ENCODE measurements at places on chromosomes 6 and 20.

GRCh38 chr20:56829788-56830385, 200.8 kb downstream of the TFAP2C start:
- no peak for DNase-seq

- no peak for DNase-seq
These were observed 66.8 kb upstream of the CD93 start for GRCh38 chr20:23152902-23153301.

DNA sequence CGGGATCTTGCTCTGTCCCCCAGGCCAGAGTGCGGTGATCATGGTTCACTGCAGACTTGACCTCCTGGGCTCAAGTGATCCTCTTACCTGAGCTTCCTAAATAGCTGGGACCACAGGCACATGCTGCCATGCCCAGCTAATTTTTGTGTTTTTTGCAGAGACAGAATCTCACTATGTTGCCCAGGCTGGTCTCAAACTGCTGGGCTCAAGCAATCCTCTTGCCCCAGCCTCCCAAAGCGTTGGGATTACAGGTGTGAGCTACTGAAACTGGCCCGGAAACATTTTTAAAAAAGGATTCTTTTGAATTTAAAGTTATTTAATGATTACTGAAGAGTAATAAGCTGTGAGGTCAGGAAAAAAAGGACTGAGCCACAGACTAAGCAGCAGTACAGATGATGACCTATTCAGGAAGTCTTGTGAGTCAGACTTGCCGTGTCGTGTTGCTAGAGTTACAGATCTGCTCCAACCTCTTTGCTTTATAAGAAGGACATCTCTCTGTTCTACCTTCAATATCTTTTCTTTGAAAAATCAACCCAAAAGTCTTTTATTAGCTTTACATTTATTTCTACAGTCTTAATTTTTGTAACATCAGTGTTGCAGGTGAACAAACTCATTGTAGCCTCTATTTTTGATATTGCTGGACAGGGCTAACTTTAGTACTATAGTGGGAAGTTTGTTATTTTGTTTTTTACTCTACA, 108.7 kb downstream of the NCOA3 start:
- DNase-seq: peak; percentile 85

- no peak for DNase-seq
These were observed 25.7 kb downstream of the NTSR1 start for GRCh38 chr20:62734326-62734725.

DNA sequence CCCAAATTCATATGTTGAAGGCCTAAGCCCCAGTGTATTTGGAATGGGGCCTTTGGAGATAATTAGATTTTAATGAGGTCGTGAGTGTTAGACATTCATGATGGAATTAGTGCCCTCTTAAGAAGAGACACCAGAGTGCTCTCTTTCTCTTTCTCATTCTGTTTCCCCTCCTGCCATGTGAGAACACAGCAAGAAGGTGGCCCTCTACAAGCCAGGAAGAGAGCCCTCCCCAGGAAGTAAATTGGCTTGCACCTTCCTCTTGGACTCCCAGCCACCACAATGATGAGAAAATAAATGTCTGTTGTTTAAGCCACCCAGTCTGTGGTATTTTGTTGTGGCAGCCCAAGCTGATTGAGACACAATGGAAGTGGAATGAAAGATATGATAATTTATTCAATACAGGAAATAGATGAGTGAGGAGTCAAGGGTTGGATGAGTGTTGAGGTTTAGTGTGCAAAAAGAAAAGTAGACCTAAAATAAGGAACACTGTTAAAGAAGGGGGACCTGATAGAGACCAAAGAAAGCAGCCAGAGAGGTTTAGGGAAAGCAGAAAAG, 25.9 kb upstream of the ATXN1 start:
- DNase-seq: no peak

GRCh38 chr6:135938576-135939207, 87.2 kb downstream of the PDE7B start:
- DNase-seq: no peak

- no peak for DNase-seq
These were observed 111.3 kb downstream of the SIM1 start for GRCh38 chr6:100353276-100354015.

DNA sequence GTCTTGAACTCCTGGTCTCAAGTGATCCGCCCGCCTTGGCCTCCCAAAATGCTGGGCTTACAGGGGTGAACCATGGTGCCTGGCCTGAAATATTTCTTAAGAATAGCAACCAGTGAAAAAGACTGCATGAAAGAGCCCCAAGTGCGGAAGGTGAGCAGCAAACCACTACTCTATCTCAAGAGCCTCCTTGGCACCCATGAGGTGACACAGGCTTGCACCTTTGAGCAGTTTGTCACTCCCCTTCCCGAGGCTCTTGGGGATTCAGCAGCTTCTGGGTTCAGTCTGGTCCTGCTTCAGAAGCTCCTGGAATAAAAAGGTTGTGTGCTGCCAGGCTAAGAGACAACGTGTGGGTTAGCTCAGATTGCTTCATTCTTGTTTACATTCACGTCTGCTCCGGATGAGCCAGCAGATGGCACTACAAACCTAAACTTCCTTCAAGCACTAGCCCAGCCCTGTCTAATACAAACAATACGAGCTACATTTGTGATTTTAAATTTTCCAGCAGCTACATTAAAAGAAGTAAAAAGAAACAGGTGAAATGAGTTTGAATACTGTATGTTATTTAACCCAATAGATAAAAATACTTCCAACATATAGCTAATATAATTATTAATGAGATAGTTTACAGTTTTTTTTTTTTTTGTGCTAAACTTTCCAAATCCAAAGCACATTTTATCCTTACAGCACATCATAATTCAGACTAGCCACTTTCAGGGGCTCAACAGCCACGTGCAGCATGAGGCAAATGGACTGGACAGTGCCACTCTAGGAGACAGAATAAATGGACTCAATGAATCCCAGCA, 46.2 kb downstream of the GJA10 start:
- DNase-seq: peak; percentile 58

GRCh38 chr6:149451376-149452036, 33.3 kb downstream of the ZC3H12D start:
- DNase-seq: no peak

DNA sequence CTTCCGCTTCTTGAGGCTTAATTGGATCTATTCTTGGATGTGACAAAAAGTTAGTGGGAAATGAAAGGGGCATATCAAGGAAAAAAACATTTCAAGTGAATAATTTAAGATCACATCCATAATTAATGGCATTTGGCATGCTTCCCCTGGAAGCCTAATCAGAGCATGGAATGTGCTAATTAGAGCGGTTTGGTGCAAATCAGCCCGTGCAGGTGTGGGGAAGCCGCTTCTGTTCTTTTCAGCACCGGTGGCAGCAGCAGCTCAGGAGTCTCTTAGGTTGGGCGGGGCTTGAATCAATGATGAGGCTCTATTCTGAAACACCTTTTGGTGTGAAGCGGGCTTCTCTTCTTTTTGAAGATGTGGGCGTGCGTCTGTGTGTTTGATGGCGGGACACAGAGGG, 301.2 kb downstream of the LRFN2 start:
- no peak for DNase-seq

GRCh38 chr6:166543603-166544295, 42.7 kb downstream of the RAMACL start:
- DNase-seq: no peak

DNA sequence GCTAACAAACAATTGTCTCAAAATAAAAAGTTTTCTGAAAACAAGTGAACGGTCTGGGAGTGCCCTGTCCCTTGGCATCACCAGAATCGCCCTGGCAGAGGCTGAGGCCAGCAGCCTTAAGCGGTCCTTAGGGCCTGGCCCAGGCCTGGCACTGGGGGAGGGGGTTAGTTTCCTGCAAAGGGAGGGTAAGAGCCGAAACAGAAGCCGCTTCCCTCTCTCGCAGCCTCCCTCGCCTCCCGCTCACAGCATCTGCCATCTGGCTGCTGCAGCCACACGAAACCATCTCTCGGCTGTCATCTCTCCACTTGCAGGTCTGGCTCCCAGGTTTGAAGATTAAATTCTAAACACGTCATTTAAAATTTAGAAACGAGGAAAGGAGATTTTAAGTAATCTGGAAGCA, 31.5 kb downstream of the PMEPA1 start:
- DNase-seq: no peak

DNA sequence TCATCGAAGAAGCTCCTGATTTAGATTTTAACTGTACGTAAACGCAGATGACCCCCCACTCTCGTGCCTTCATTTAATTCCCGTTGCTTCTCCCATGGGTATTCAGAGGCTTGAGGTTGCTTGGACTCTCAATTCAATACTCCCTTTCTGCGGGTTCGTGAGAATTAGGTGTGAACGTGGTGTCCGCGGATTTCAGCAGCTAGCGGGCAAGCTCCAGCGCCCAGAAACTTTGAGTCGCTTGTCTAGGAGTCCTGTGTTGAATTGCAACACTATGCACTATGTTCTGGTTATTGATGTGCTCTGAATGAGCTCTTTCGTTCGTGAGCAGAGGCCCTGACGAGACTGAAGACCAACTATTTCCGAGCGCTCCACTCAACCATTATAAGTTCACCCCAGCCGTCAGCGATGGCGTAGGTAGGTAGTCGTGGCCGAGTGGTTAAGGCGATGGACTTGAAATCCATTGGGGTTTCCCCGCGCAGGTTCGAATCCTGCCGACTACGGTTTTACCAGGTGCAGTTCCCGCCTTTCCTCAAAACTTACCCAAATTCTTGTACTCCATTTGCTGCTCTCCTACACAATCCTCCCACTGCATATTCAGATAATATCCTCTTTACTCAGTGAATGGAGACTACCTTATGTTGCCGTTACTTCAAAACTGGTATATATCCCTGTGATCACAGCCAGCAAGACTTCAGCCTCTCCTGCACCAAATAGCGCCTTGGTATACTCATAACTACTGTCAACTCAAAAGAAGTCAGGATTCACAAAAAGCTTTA, 72.6 kb upstream of the ZNF184 start:
- no peak for DNase-seq

- no peak for DNase-seq
These were observed 5.3 kb downstream of the HDDC2 start for GRCh38 chr6:125296471-125296870.

GRCh38 chr6:137638926-137639706, 144.9 kb upstream of the OLIG3 start:
- no peak for DNase-seq

DNA sequence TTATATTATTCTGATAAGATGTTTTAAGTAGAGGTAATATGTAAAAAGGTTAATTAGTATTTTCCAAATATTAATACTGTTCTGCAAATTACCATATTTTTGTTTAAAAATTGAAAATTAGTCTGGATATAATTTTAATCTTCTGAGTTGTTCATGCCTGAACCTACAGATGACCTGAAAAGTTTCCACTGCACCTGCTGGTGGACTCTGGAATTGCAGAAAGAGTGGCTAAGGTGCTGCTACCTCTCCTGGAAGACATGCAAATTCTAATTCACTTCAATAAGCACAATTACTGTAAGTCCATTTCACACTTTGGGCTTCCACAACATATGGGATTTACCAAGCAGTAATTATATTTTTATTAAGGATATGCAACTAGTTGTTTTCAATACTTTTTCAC, 77.7 kb upstream of the OLIG3 start:
- DNase-seq: peak; percentile 42

DNA sequence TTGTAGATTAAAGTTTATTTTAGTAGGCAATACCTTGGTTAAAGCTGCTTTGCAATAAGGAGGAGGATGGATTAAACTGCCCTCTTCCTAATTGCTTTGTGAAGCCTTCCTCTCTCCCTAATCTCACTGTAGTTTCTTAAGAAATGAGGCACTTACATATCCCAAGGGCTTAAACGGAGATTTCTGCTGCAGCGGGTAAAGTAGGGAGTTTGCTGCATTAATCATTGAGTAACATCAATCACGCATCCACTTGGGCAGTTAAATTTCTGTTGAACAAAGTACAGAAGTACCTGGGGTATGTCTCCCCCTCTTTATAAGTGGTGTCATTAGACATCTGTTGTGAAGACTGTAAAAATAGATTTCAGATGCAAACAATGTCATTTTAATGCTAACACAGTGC, 29.5 kb upstream of the ARID1B start:
- DNase-seq: no peak

DNA sequence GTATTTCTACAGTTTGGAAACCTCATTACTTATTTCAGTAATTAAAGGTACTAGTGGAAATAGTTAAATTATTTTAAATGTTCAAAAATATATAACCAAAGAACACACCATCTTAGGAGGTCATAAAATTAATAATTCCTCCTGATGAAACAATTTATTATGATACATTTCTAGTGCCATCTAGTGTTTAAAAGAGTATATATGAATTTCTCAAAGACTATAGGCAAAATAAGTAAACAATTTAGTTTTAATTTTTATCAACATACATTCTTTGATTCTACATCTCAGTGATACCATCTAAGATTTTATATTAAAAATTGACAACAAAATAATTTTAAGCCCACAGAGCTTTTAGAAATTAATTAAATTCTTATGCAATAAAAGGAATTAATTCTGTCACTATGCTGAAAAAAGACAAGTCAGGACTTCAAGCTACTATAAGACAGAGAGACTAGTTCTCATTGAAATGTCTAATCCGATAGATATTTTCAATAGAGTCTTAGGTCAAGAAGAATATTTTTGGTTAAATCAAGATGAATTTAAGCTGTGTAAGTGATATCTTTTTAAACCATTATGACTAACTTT, 107.8 kb upstream of the RNF217 start:
- no peak for DNase-seq

DNA sequence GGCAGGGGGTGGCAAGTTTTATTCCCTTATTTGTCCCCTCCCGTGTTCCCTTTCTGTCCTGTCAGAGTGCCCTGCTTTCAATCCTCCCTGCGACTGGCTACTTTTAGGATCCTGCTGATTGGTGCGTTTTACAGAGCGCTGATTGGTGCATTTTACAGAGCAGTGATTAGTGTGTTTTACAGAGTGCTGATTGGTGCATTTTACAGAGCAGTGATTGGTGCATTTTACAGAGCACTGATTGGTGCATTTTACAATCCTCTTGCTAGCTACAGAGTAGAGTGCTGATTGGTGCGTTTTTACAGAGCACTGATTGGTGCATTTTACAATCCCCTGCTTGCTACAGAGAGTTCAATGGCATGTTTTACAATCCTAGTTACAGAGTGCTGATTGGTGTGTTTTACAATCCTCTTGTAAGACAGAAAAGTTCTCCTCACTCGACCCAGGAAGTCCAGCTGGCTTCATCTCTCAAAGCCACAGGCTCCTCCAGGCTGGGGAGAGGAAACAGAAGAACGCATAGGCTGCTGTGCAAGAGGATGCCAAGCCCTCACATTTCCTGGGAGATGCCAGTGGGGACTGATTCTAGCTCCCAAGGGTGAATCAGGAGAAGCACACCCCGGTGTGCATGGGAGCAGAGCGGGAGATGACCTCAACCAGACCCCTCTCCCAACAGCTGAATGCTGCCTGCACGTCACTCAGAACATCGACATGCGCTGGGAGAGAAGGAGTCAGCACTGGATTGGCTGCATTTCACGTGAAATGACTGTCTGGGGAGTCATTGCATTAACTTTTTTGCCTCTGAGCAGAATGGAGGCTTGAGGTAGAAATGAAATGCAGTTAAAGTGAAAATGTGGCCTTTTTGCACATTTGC, 48.3 kb upstream of the SLC22A23 start:
- DNase-seq: no peak

- no peak for DNase-seq
These were observed 48.8 kb downstream of the CTCFL start for GRCh38 chr20:57476084-57476526.
